Activated naive CD4-positive, alpha-beta T cell (primary cell): ENCODE measurements at places on chromosomes 16 and 17.

- no peak for DNase-seq
Observed at GRCh38 chr17:20089756-20090547, 80.8 kb downstream of the SPECC1 start.

DNA sequence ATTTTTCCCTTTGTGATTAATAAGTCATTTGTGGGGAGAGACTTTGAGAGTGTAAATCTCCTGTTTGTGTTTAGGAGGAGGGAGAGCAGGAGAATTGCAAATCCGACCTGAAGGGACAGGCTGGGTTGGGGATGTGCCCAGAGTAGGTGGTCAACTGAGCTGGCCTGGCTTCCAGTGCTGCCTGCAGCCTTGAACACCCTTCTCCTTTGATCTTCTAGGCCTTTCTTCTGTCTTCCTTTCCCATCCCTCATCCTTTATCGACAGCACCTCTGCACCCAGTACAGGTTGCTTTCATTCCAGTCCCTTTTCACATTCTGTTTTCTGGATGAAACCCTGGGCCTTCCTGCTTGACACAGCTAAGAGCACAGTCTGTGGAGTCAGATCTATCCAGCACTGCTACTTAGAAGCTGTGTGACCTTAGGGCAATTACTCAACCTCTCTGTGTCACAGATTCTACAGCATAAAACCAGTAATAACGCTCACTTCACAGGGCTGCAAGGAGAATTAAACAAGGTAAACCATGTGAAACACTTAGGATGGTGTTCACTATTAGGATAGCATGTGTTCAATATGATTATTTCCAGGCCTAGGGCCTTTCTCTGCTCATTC, 1.0 kb upstream of the CSNK2A2 start:
- DNase-seq = no peak

- no peak for DNase-seq
Observed at GRCh38 chr16:72996291-72997062, 51.5 kb downstream of the ZFHX3 start.

DNA sequence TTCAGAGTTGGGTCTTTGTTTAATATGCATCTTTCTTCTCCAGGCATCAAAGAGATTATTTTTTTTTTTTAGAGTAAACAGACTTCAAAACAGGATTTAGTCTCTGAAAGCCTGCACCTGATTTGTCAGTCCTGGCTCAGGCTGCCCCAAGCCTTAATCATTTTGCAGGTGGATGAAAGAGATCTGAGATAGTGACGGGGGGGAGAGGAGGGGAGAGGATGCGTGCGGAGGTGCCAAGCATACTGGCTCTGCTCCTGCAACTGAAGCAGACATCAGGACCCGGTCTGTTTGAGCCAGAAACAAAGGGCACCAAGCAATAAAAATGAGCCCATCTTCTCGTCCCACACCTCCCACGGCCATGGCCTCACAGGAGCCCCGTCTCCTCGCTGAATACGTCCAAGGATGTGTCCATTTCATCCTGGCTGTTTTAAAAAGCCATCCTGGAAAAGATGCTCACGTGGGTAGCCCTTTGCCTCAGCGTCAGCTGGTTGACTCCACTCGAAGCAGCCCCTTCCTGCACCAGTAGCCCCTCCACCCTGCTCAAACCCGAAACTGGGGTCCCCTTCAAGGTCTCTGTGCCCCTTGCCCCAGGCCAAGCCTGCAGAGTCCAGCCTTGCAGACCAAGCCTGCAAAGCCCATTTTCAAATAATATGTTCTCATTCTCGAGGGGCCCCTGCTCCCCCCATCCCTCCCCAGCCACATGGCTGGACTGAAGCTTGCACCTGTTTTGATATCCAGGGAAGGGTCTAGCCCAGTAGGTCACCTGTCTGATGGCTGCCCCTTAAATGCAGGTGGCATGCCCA, 84.8 kb upstream of the TNRC6C start:
- no peak for DNase-seq

- DNase-seq = no peak
Observed at GRCh38 chr17:58504826-58505351, 9.5 kb downstream of the MTMR4 start.

- no peak for DNase-seq
Observed at GRCh38 chr16:11669380-11670146, 1.3 kb downstream of the SNN start.

GRCh38 chr16:55754056-55754455, 78.8 kb downstream of the CES1 start:
- DNase-seq = no peak

DNA sequence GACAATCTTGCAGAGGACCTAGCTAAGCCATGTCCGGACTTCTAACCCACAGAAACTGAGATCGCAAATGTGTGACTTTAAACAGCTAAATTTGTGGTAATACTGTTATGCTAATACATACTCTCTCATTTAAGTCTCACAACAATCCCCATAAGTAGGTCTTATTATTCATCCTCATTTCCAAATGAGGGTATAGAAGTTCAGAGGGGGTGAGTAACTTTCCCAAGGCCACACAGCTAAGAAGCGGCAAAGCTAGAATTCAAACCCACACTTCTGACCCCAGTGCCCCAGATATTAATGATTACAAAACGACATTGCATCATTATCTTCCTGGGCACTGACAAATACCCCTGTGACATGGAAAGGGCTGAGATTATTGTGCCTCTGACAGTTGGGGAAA, 81.4 kb downstream of the CNGB1 start:
- DNase-seq = no peak

DNA sequence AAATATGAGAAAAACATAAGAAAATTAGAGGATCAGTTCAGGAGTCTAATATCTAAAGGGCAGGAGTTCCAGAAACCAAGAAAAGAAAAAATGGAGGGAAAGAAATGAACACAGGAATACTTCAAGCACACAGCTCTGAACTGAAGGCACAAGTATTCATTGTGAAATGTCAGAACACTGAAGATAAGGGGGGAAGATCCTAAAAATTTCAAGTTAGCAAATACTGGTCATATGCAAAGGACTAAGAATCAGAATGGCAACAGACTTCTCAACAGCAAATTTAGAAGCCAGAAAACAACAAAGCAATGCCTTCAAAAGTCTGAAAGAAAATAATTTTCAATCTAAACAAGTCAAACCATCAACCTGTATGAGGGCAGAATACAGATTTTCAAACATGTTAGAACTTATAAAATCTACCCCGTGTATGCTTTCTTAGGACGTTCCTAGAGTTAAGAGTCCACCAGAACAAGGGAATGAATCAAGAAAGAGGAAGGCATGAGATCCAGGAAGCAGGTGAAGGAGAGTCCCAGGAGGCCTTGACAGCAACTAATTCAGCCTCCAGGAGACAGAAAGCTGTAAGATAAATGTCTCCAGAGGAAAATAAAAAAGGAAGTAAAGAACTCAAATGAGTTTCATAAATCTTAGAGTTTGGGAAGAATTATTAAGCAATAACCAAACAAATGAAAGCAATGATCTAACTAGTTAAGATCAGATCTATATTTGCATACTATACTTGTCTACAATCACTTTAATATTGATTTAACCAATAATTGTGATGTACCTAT, 2.8 kb downstream of the BRD7 start:
- DNase-seq = no peak

GRCh38 chr17:77681861-77682260, 276.6 kb upstream of the TNRC6C start:
- DNase-seq = no peak

DNA sequence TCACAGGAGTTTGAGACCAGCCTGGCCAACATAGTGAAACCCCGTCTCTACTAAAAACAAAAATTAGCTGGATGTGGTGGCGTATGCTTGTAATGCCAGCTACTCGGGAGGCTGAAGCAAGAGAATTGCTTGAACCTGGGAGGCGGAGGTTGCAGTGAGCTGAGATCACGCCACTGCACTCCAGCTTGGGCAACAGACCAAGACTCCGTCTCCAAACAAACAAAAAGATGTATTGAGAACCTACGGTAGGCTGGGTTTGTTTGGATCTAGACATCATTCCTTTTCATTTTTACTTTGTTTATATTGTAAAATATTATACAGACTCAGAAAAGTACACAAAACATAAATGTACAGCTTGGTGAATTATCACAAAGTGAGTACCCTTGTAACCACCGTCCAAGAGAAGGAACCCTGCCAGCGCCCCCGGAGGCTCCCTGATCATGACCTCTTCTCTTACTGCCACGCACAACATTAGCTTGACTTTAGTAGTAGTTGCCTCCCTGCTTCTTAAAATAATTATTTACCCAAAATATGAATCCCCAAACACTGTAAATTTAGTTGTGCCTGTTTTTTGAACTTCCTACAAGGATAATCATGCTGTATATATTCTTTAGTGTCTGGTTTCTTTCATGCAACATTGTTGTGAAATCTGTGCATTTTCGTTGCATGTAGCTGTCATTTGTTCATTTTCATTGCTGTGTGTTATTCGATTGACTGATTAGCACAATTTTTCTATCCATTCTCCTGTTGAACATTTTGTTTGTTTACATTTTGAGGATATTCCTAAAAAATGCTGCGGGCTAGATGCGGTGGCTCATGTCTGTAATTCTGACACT, 56.5 kb downstream of the KSR1 start:
- DNase-seq = no peak

DNA sequence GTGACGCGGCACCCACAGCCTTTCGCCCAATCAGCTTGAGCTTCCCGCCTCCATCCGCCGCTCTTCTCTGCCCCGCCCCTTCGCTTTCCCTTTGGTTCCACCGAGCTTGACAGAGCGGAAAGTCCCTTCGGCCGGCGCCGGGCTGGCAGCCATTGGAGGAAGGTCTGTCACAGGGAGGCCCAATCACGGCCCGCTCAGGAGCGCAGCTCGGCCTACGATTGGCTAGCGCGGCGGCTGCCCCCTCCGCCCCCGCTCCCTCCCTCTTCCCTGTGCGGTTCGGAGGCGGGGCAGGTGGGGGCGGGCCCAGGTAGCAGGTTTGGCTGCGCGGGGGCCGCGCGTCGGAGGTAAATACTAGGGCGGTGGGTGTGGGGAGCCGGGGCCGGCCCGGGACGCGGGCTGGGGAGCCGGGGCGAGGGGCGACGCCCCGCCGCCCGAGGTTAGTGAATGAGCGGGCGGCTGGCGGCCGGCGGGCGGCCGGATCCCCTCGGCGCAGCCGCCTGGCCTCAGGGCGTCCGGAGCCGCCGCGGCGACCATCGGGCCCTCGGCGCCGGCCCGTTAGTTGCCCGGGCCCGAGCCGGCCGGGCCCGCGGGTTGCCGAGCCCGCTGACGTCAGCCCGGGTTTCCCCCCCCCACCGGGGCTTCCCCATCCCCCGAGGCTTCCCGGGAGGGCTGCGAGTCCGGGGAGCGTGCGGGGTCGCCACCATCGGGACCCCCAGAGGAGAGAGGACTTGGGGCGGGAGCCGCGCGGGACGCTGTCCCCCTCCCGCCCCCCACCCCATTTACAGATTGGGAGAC, at the start of gene CYLD:
TSS of gene CYLD (plus strand) at position 306 of the 795 bp plus-strand sequence. CDS start 7,613 bp downstream, outside the sequence.
- peak; percentile 98 for DNase-seq

GRCh38 chr17:82544431-82545070, 25.0 kb downstream of the FOXK2 start:
- DNase-seq = no peak

GRCh38 chr17:59433586-59433985, 102.1 kb downstream of the YPEL2 start:
- no peak for DNase-seq

DNA sequence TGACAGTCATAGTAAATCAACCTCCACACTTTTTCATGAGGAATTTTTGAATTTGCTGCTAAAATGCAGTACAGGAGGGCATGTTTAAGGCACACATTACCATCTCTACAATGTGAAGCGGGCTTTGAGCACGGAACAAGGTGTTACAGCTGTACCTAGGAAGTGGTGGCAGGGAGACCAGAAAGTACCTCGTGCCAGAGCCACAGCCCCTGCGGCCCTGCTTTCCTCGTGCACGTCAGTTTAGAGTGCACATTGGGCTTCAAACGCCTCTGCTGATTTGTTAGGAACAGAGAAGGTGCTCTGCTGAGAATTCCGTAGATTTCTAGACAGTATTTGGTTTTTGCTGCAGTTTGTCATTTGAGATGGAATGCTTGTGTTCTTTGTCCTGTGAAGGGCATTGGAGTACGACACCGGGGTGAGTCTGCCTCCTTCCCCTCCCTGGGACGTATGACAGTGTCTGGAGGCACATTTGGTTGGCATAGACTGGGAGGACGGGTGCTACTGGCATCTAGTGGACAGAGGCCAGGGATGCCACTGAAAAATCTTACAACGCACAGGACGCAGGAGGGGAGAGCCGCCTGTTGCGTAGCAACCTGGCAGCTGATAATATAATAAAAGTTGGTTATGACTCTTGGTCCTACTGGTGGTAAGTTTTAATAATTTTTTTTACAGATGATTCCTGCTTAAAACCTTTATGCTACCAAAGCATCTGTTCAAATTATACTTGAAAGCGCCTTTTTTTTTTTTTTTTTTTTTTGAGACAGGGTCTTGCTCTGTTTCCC, 9.1 kb downstream of the FOXK2 start:
- no peak for DNase-seq

- DNase-seq = no peak
Observed at GRCh38 chr17:36939802-36940312, 2.6 kb downstream of the LHX1 start.

GRCh38 chr17:52237151-52237550, 78.6 kb upstream of the CA10 start:
- no peak for DNase-seq

GRCh38 chr17:29918016-29918415, 12.0 kb downstream of the SSH2 start:
- DNase-seq = no peak

GRCh38 chr17:78444392-78444791, 65.9 kb downstream of the PGS1 start:
- no peak for DNase-seq

DNA sequence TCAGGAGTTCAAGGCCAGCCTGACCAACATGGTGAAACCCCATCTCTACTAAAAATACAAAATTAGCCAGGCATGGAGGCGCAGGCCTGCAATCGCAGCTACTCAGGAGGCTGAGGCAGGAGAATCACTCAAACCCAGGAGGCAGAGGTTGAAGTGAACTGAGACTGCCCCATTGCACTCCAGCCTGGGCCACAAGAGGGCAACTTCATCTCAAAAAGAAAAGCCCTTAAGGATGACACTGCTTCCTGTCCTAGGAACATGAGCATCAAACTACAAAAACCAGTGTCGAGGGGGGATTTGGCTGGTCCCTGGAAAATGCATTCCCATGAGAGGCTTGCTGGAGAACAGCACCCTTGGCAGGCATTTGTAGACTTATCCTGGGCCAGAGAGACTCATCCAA, 449.5 kb upstream of the PSMD7 start:
- no peak for DNase-seq

DNA sequence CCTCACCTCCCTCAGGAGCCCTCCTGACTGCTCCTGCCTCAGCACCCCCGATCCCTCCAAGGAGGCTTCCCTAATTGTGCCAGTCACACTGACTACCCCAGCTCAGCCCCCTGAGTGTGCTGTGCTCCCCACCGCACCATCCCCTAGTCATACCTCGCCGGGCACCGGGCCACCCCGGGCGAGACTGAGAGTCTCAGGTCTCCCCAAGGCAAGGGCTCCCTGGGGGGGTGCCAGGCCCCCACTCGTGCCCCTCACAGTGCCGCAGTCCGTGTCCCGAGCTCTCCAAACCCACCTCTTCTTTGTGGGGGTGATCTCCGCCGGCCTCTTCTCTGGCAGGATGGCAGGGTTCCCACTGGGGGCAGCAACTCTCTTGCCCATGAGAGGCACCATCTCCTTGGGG, 3.2 kb downstream of the TRPV3 start:
- DNase-seq = no peak
